Thoracic aorta (tissue), 2 donors: ENCODE measurements at places on chromosomes 12 and 14. TPM values are rescaled to one million over a fixed set of nuclear protein-coding genes. Genes with fewer than 3 reads are reported as not detected.

- H3K36me3 ChIP-seq = no peaks in the 10 kb centered on the region
- no peak for DNase-seq
- H3K27me3 ChIP-seq = no peaks in the 10 kb centered on the region
- H3K27ac ChIP-seq = peak overlapping the region; percentile 91
Observed at GRCh38 chr12:26286186-26286585, 90.8 kb downstream of the SSPN start.

MDM2 gene
- total RNA-seq = 62.0 TPM

DNA sequence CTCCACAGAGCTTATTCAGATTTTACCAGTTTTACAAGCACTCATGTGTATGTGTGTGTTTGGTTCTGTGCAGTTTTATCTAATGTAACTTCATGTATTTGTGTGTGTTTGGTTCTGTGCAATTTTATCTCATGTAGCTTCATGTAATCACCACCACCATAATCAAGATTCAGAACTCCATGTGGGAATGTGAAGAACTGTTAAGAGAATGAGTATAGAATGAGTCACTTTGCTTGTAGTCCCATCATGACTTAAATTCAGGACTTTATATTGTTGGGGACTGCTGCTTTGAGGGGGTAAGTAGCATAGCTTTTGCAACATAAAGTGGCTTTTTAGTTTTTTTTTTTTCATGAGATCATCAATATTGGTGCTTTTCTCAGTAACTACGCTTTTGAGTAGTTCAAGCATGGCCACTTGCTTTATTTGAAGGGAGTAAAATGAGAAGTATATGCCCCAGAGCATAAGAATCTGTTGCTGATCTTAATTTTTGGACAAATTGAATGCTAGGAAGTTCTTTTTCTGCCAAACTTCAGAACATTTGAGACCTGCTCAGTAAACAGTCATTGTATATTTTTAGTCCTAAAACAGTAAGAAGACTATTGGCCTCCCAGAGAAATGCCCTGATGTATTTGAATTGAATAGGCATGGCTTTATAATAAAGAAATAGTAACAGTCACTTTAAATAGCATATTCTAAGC, 28.8 kb downstream of the PROX2 start:
- H3K27me3 ChIP-seq = no peaks in the 10 kb centered on the region
- H3K36me3 ChIP-seq = no peaks in the 10 kb centered on the region

GRCh38 chr12:3632256-3632655, 120.7 kb downstream of the CRACR2A start:
- H3K27ac ChIP-seq = no peak overlapping the region
- DNase-seq = no peak
- H3K27me3 ChIP-seq = no peaks in the 10 kb centered on the region
- no peaks in the 10 kb centered on the region for H3K4me1 ChIP-seq
- H3K36me3 ChIP-seq = no peaks in the 10 kb centered on the region

WNT1 gene
- total RNA-seq = 1.2 TPM

STON2 gene
- total RNA-seq = 8.1 TPM

CD163 gene
- 341 TPM for total RNA-seq

- DNase-seq = no peak
- H3K27ac ChIP-seq = no peak overlapping the region
- no peaks in the 10 kb centered on the region for H3K27me3 ChIP-seq
- H3K4me3 ChIP-seq = no peak overlapping the region
- H3K4me1 ChIP-seq = peaks cover 17% of the 10 kb centered on the region
- H3K36me3 ChIP-seq = no peaks in the 10 kb centered on the region
Observed at GRCh38 chr12:120267736-120268135, 2.2 kb upstream of the PXN start.

EPYC gene
- not detected for total RNA-seq

OAS2 gene
- total RNA-seq = 11.9 TPM

DNA sequence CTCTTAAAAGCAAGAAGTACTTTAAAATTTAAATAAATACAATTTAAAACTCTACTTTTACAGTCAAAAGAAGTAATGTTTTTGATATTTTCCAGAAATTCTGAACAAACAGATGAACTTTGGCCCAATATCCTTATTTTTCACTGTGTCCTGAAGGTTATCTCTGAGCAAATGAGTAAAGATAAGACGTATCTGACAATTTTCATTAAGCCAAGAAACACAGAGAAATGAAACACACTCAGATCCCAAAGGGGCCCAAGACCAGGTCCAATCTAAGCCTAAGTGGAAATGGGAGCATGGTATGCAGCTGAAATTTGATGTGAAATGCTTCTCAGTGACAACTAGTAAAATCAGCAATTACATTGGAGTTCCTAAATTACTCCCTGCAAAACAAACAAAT, 105.6 kb upstream of the COCH start:
- DNase-seq = no peak
- H3K27me3 ChIP-seq = no peaks in the 10 kb centered on the region
- H3K27ac ChIP-seq = no peak overlapping the region
- H3K4me1 ChIP-seq = no peaks in the 10 kb centered on the region

CISTR gene
- total RNA-seq = not detected

GRCh38 chr14:90458536-90458935, 61.7 kb downstream of the CALM1 start:
- DNase-seq = no peak
- H3K36me3 ChIP-seq = no peaks in the 10 kb centered on the region
- H3K4me1 ChIP-seq = peaks cover 7% of the 10 kb centered on the region
- no peak overlapping the region for H3K27ac ChIP-seq

DNA sequence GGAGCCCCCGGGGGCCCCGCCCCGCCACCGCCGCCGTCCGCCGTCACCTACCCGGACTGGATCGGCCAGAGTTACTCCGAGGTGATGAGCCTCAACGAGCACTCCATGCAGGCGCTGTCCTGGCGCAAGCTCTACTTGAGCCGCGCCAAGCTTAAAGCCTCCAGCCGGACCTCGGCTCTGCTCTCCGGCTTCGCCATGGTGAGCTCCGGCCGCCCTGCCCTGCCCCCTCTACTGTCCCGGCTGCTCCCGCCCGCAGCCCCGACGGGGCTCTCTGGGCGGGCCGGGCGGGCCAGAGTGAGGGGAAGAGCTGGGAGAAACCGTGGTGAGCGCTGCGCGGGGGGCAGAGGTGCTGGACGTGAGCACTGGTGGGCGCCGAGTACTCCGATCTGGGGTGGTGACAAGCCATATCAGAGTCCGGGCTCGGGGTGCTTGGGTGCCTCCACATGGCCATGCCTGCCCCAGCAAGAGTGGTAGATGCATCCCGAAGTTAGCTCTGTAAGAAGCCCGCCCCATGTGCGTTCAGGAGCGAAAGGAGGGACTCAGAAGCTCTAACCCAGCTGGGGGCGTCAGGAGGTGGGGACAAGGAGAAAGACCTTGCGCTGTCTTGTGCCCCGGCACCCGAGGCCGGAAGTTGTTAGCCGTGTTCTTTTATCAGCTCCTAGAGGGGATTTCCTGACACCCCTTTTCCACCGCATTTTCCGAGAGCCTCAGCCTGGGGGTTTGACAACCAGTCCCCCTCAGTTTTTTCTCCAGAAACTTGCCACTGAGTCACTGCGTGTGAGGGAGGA, 717 bp downstream of the ORAI1 start:
- DNase-seq = peak; percentile 23
- H3K4me1 ChIP-seq = peaks cover 25% of the 10 kb centered on the region
- peak overlapping the region; percentile 93 for H3K27ac ChIP-seq
- peak overlapping the region; percentile 76 for H3K4me3 ChIP-seq
- H3K36me3 ChIP-seq = no peaks in the 10 kb centered on the region

- H3K4me3 ChIP-seq = peak overlapping the region; percentile 91
- H3K27me3 ChIP-seq = no peaks in the 10 kb centered on the region
- H3K27ac ChIP-seq = peak overlapping the region; percentile 97
- peaks cover 16% of the 10 kb centered on the region for H3K4me1 ChIP-seq
Observed at GRCh38 chr12:96398424-96399119, 1.7 kb downstream of the CDK17 start.

DNA sequence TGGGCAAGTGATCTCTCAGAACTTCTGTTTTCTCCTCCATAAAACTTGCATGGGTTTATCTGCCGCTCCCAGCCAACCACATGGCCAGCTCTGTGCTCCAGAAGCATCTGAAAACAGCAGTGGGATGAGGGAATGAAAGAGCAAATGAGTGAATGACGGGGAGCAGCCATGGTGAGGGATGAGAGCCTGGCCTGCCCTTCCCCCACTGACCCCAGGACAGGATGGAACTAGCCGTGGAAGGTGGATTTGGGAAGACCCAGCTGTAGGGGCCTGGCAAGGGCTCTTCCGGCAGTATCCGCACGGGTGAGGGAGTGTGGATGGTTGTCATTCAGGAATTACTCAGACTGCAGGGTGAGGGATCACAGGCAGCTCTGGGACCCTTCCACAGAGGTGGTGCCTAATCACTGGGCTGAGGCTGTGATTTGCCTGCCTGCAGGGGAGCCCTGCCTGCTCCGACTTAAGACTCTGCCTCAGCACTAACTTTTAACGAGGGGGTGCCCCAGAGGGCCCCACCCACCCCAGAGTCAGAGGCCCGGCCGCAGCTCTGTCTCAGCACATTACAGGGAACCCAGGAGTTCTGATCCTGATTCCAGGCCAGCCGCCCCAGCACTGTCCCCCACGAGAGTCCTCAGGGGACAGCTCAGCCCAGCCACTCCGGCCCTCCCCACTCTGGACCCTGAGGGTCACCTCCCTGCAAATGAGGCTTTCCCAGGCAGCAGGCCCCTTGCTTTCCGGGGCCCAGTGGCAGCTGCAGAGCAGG, 136.8 kb upstream of the C14orf180 start:
- no peak overlapping the region for H3K27ac ChIP-seq
- no peak for DNase-seq
- no peaks in the 10 kb centered on the region for H3K27me3 ChIP-seq
- H3K4me3 ChIP-seq = no peak overlapping the region
- H3K36me3 ChIP-seq = no peaks in the 10 kb centered on the region

GRCh38 chr12:101328917-101329316, 49.0 kb downstream of the UTP20 start:
- no peaks in the 10 kb centered on the region for H3K27me3 ChIP-seq
- no peak overlapping the region for H3K27ac ChIP-seq
- no peaks in the 10 kb centered on the region for H3K4me1 ChIP-seq
- H3K36me3 ChIP-seq = peaks cover 19% of the 10 kb centered on the region
- no peak for DNase-seq

GRCh38 chr12:48003226-48004052, 837 bp downstream of the COL2A1 start:
- H3K4me1 ChIP-seq = peaks cover 19% of the 10 kb centered on the region
- DNase-seq = no peak
- peak overlapping the region; percentile 79 for H3K4me3 ChIP-seq
- H3K27ac ChIP-seq = no peak overlapping the region

DIABLO gene
- 34.7 TPM for total RNA-seq

- no peaks in the 10 kb centered on the region for H3K27me3 ChIP-seq
- H3K4me1 ChIP-seq = peaks cover 4% of the 10 kb centered on the region
- no peak overlapping the region for H3K4me3 ChIP-seq
- no peak overlapping the region for H3K27ac ChIP-seq
- DNase-seq = no peak
Observed at GRCh38 chr12:30748147-30748546, 6.6 kb downstream of the CAPRIN2 start.

GRCh38 chr12:124705545-124706138, 138.2 kb upstream of the NCOR2 start:
- H3K4me1 ChIP-seq = peaks cover 13% of the 10 kb centered on the region
- no peak overlapping the region for H3K27ac ChIP-seq
- DNase-seq = no peak
- H3K36me3 ChIP-seq = no peaks in the 10 kb centered on the region

PRH2 gene
- total RNA-seq = not detected

DNA sequence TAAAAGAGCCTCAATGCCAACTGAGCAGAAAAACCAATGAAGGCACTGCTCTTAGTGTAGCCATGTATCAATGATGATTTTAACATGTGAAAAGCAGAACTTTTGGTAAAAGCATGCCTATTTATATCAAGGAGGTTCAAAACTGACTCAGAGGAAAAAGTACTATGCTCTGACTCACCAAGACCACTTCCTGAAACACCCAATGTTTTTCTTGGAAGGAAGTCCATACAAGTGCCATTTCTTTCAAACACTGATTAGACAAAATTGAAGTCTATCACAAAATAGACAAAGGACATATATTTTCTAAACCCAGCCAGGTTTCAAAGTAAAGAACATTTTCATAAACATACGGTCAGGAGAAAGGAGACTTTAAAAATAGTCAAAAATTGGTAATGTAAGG, 88.6 kb downstream of the EPS8 start:
- no peaks in the 10 kb centered on the region for H3K36me3 ChIP-seq
- no peak for DNase-seq
- peak overlapping the region; percentile 72 for H3K27ac ChIP-seq
- no peak overlapping the region for H3K4me3 ChIP-seq
- H3K27me3 ChIP-seq = no peaks in the 10 kb centered on the region

DNA sequence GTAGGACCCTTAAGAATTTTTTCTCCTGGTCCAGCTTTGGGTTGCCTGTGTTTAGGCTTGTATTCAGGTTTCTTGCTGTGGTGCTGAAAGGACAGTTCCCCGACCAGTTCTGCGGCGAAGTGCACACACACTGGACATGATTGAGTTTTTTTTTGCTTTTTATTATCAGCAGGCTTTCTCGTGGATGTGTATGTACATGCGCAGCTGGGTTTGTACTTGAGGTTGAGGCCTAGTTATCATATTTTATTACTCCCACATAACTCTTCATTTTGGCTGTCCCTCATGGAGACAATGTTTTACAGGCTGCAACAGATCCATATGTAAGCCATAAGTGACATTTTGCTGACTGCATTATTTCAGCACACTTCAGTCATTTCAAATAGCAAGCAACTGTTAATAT, 2.5 kb downstream of the SCN8A start:
- no peaks in the 10 kb centered on the region for H3K36me3 ChIP-seq
- no peaks in the 10 kb centered on the region for H3K27me3 ChIP-seq
- H3K4me3 ChIP-seq = no peak overlapping the region
- no peak overlapping the region for H3K27ac ChIP-seq

SNW1 gene
- 47.5 TPM for total RNA-seq

ADCY6 gene
- 109 TPM for total RNA-seq

- no peaks in the 10 kb centered on the region for H3K4me1 ChIP-seq
- no peak overlapping the region for H3K27ac ChIP-seq
Observed at GRCh38 chr14:57632649-57633048, 139.0 kb upstream of the CCDC198 start.

DNA sequence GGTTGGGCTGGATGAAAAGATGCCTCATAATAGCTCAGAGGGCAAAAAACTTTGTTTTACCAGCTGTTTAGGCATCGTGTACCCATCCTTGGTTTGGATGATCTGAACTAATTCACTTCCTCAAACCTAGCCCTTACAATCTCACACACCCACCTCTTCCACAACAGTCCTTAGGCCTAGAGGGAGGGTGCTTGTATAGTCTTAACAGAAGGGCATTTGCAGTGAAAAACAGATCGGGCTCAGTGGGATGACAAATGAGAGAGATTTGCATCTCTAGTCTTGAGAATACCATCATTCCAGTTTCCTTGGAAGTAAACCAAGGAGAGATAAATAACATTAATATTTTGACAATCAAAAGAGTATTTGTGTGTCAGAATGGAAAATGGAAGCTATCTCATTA, 11.0 kb downstream of the SLCO1A2 start:
- H3K36me3 ChIP-seq = no peaks in the 10 kb centered on the region
- H3K27me3 ChIP-seq = no peaks in the 10 kb centered on the region
- no peak for DNase-seq
- H3K27ac ChIP-seq = no peak overlapping the region

DNA sequence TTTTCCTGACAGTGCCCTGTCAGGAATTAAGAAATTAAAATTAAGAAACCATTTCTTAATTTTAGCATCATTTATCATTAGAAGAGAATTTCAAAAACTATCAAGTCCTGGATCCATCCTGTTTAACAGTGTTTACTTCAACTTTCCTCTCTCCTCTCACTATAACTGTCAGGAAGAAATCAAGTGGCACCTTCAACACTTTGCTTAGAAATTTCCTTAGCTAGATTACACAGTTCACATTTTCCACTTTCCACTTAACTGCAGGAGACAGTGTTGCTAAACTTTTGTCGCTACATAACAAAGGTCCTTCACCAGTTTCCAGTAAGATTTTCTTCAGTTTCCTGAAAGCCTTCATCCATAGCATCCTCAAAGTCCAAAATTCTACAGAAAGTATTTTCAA, 21.9 kb upstream of the OR10P1 start:
- no peak for DNase-seq
- H3K27me3 ChIP-seq = no peaks in the 10 kb centered on the region
- no peaks in the 10 kb centered on the region for H3K36me3 ChIP-seq
